ENCODE measurements at places on chromosomes 1 and 21.
A peak's percentile ranks its signal among the peaks of the same experiment; 100 is the strongest.

DNA sequence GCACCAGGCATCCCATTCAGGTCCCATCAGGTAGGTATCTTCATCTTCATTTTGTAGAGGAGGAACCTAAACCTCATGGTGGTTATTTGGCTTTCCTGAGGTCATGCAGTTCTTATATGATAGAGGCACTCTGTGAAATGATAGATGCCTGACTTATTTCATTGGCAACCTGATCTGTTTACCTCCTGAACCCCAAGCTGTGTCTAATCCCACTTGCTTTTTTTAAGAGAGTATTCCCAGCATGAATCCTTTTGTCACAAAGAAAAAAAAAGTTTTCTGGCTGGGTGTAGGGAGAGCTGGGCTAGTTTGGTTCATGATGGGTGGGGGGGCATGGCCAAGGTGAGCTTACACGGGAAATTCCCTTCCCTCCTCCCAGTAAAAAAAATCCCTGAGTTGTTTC lies 154.2 kb downstream of the TENT5C start:
- DNase-seq: no peak

DNA sequence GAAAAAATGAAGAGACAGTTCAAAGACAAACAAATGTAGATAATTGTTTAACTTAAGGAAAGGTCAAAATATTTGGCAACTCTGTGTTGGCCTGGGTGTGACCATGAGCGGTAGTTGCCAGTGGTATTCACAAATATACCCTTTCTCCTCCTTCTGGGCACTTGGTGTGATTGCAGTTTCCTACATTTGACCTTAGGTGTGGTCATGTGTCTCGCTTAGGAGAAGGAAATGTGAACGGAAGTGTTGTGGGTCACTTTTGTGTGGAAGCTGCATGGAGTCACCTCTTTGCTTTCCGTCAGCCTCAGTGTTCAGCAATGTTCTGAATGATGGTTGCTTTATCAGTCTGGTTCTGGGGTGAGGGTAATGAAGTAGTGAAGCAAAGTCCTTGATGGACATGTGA lies 3.4 kb upstream of the PCSK9 start:
- DNase-seq: no peak

GRCh38 chr1:170221031-170221430 lies 75.3 kb downstream of the NTMT2 start:
- DNase-seq: no peak

GRCh38 chr1:73910466-73910865 lies 287.5 kb downstream of the LRRIQ3 start:
- no peak for DNase-seq

GRCh38 chr1:12595757-12596006 lies 22.3 kb downstream of the DHRS3 start:
- no peak for DNase-seq

GRCh38 chr1:28156821-28157220 lies 19.7 kb downstream of the PTAFR start:
- no peak for DNase-seq

DNA sequence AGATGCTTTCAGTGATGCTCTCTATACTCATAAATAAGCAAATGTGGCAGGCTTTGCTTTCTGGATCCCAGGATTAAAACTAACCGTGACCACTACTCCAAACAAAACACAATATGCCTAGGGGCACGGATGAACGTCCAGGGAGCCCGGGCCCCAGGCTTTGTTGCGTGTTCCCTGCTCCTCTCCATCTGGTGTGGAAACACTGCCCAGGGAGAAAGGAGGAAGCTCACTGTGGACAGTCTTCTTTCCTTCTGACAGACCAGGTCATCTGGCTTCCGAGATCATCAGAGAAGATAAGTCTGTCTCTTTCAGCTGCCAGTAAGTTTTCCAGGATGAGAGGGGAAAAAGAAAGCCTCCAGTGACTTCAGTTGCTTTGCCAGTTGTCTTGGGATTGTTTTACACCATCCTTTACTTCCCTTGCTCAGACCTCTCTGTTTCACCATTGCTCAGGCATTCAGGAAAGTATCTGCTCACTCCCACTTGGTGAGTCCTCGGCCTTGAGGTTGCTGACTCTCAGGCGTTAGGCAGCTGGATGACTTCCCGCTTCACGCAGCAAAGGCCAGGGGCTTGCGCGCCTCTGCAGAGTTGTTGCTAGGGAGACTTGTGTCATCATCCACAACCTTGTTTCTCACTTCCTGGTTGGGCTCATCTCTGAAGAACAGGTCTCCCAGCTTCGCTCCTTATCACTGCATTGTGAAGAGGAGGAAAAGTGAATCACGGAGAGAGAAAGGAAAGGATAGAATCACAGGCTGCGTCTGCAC lies 20.6 kb upstream of the PGD start:
- DNase-seq: peak; percentile 35

- no peak for DNase-seq
These were observed 19.7 kb upstream of the CHI3L1 start for GRCh38 chr1:203206129-203206687.

DNA sequence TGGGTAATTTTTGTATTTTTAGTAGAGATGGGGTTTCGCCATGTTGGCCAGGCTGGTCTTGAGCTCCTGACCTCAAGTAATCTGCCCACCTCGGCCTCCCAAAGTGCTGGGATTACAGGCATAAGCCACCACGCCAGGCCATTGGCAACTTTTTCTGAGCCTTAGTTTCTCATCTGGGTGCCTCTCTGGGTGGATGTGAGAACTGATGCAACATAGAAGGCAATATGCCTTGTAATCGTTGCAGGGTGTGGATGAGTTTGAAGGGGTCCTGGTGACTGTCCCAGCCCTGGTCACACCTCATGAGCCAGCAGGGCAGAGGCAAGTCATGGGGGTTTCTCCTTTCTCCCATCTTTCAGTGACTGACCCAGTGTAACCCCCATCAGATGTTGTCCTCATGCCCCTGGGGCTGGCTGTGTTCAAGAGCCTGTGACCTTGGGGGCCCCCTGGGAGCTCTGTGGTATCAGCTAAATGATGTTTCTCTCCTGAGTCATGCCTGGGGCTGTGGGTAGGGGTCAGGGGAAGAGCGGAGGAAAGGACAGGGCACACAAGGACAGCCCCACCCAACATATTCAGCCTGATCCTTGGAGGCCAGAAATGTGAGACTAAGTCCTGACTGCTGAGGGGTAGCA lies 3.6 kb downstream of the COL9A2 start:
- no peak for DNase-seq

DNA sequence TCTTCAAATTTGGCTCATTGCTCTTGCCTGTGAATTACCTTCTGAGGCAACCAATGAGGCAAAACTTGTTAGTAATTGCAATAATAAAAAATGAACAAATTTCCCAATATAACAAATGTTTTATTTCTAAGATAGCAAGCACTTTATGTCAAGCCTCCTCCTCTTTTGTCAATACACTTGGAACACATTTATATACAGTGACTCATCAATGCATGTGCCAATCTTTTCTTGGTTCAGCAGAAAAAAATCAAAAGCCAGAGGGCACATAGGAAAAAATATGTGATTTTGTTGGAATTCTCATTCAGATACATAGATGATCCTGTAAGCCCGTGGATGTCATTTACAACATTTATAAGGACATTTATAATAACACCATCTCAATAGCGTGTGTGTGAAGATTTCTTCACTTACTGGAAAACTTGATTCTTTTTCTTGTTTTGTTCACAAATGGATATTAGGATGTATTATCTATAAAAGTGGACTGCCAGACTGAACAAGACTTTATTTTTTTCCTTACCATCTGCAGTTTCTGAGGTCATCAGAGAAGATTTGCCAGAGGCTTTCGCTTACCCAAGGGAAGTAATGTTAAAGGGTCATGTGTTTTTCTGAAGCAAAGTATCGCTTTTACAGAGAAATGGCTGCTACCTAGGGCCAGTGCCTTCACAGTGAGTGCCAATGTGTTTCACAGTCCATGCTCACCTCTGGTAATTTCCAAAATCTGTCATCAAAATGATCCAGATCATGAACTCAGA lies 645.7 kb upstream of the PTBP2 start:
- DNase-seq: no peak

DNA sequence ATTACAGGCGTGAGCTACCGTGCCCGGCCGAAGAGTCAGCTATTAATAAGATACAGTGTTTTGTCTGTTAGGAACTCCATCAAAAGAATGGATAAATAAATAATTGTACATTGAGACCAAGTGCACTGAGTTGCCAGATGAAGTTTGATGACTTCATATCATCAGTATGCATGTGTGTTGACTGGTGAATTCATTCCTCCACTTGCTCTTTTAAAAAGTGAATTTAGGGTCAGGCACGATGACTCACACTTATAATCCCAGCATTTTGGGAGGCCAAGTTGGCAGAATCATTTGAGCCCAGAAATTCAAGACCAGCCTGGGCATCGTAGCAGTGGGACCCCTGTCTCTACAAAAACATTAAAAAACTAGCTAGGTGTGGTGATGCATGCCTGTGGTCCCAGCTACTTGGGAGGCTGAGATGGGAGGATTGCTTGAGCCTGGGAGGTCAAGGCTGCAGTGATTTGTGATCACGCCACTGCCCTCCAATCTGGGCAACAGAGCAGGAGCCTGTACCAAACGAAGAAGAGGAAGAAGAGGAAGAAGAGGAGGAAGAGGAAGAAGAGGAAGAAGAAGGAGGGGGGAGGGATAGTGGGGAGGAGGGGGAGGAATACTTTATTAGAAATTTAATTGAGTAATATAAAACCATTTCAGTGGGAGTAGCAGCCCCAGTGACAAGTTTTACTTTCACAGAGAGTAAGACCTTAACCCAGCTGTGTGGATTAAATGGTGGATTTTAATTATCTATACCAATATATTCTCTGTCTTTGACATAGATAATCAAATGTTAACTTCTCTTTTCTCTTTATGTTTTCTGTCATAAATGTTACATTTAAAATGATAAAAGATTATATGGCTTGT lies 74.9 kb downstream of the CCDC18 start:
- DNase-seq: no peak

DNA sequence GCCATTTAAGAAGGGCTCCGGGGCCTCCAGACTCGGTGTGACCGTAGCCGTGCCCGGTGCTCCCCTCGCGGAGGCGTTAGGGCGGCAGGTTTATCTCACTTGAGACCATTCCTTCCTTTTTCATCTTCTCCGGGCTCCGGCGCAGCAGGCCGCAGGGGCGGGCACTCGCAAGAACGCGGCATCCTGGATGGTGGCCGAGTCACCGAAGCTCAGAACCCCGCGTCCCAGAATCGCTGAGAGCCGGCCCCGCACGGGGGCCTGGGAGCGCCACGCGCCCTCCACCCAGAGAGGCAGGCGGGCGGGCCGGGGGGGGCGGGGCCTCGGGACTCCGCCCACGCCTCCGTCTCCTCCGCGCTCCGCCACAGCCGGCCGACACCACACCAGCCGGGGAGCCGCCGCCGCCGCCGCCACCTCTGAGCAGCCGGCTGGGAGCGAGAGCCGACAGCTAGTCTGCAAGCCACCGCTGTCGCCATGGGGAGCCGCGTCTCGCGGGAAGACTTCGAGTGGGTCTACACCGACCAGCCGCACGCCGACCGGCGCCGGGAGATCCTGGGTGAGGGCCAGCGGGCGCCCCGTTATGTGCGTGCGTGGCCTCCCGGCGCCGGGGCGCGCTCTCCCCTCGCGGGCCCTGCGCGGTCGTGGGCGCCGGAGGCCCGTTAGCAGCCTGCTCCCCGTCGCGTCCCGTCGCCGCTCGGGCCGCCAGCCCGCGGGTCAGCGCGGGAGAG lies at the start of gene DEGS1:
TSS of gene DEGS1 (plus strand) at position 375 of the 725 bp plus-strand sequence. CDS start at position 472, 97 bp downstream.
- peak; percentile 96 for DNase-seq

- no peak for DNase-seq
These were observed 3.6 kb downstream of the STX6 start for GRCh38 chr1:181018901-181019681.

GRCh38 chr1:198939956-198940355 lies 301.1 kb downstream of the PTPRC start:
- no peak for DNase-seq

- no peak for DNase-seq
These were observed 30.2 kb upstream of the RNF187 start for GRCh38 chr1:228457017-228457395.

DNA sequence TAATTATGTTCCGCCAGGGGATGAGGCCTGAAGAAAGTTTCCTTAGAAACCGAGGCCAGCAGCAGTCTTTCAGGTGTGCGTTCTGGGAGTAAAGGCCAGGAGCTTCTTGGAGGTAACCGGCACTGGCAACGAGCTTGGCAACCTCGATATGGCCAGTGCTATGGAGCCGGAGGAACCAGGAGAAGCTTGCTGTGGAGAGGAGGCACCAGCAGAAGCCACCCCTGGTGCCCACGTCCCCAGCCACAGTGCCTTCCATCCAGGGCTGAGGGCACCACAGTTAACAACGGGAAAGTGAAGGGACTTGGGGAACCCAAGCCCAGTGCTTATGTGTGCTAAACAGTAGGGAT lies 41.5 kb upstream of the LIN9 start:
- DNase-seq: no peak

DNA sequence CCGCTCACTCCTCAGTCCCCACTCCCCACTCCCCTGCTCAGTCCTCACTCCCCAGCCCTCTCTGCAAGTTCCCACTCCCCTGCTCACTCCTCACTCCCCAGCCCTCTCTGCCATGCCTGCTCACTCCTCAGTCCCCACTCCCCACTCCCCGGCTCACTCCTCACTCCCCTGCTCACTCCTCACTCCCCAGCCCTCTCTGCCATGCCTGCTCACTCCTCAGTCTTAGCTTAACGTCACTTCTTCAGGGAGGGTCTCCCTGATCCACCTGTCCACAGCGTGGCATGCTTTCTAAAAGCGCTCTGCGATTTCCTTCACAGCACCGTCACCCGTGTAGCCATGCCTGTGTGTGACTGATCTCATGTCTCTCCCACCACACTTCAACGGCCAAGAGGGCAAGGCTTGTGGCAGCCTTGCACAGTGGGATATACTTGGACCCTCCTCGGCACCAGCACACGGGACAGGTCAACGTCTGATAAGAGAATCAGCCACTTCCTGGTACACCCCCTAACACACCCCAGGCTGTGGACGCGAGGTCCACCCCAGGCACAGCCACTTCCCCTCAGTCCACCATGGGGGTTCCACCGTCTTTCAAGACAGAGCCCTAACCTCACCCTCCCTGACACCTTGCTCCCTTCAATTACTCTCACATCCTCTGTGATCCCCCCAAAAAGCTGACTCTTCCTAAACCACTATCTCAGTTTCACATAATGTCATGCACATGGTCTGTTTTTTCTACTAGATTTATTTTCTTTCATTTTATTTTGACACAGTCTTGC lies 14.0 kb downstream of the PRDM15 start:
- peak; percentile 72 for DNase-seq

- no peak for DNase-seq
These were observed 632.0 kb downstream of the SMYD3 start for GRCh38 chr1:245874942-245875580.

- no peak for DNase-seq
These were observed 25.0 kb upstream of the DISP3 start for GRCh38 chr1:11453742-11454491.

DNA sequence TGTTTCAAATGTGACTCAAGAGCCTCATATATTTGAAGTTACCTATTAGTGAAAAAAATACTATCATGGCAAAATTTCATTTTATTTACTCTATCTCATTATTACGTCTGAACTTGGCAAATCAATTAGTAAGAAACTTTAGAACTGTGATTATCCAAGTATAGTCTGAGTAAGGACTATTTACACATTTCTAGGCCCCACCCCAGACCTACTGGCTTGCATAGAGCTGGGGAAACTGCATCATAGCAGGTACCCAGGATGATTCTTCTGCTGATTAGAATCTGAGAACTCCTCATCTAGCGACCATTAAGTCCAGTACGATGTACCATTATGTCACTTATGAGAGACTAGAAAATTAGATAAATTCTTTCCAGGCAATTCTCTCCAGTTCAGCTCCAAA lies 20.1 kb downstream of the MCOLN3 start:
- DNase-seq: no peak

- DNase-seq: no peak
These were observed 20.4 kb downstream of the SLC26A9 start for GRCh38 chr1:205922806-205923205.
